Midbrain (tissue), 1 donor: ENCODE measurements at places on chromosomes 7 and 10.

DNA sequence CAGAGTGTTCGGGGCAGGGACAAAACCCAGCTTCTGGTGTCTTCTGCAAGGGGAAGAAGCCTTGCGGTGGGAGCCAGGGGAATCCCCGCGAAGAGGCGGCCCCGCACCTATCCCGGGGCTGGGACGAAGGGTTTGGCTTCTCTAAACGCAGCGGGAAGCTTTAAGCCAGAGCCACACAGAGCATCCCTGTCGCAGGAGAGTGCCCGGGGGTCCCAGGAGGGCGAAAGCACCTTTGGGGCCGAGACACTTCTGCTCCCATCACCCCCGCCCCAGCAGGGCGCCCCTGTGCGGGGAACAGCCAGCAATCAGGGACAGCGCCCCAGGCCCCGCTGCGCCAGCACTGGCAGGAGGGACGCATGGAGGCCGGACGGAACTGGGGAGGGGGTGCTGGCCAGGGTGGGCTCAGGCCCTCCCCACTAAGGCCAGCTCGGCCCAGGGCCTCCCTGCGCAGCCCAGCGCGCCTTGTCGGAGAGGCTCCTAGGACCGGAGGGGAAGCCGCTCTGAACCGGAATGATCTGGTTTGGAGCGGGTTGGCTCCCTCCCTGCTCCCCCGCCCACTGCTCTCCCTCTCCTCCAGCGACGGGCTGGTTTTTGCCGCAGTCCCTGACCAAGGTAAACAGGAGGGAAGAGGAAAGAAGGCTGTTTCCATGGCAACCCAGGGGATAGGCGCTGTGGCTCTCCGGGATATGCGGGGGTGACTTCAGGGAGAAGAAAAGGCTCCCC, 63.9 kb downstream of the TMEM209 start:
- DNase-seq, result peak; percentile 76

DNA sequence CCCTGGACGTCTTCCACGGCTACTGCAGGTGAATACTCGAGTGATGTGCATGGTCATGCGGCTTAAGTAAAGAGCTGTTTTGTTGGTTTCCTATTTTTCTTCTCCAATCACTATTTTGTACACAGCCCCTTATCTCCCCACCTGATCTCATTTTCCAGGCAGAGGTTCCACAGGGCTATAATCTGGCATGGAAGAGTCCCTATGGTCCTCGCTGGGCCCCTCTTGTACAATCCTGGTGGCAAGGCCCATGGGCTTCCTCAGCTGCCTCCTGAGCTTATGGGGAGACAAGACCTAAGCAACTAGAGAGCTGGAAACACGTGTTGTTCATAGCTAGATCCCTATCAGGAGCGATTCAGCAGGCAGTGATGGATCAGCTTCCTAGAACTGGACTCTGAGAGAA, 181.3 kb upstream of the ADO start:
- DNase-seq, result no peak

GRCh38 chr10:97298223-97298571, 5.8 kb upstream of the ARHGAP19 start:
- DNase-seq, result no peak

DNA sequence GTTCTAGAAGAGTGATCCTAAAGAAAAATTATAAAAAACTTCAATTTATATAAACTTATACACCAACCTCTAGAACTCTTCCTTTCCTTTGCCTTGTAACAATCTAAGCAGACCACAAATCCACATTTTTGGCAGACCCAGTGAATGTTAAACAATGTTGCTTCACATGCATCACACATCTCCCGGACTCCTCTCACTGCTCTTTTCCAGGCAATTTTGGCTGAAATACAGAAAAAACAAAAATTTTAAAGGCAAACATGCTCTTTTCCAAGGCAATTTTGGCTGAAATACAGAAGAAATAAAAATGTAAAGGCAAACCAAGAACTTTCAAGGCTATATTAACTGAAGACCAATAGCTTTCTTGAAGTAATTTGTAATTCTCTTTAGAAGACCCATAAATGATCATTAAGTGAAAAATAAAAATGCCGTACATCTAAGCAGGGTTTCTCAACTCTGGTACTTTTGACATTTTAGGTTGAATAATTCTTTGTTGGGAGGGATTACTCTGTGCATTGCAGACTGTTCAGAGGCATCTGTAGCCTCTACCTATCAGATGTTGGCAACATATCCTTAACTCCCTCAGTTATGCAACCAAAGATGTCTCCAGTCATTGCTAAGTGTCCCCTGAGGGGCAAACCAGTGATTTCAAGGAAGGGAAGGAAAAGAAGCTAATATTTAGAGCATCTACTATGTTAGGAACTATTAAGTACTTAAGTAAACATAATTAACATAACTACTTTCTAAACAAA, 64.4 kb downstream of the NRBF2 start:
- no peak for DNase-seq

DNA sequence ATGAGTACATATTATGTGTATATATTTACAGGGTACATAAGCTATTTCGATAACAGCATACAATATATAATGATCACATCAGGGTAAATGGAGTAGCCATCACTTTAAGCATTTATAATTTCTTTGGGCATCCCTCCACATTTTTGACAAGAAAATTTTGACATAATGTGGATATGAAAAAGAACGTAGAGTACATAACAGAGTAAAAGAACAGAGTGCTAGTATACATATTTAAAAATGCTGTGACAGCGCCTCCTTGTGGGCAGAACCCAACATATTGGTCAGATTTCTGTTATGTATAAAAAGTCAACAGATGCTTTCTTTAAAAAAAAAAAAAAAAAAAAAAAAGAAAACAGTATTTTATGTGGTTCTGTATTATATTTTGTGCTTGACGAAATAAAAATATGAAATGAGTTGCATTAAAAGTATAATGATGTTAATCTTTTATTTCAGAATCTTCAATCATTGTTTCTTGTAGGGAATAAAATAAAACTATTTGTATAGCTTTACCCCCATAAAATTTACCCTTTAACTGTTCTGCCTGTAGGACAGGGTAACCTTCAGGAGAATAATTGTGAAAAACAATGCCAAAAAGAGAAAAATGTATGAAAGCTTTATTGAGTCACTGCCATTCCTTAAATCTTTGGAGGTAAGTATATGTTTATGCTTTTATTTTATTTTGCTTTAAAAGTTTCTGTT, 18.3 kb upstream of the HBP1 start:
- peak; percentile 67 for DNase-seq
